ENCODE measurements at places on chromosomes 6 and 20. TPM values are rescaled to one million over a fixed set of nuclear protein-coding genes. Genes with fewer than 3 reads are reported as not detected.

- DNase-seq, result no peak
These were observed 78.7 kb downstream of the TMEM170B start for GRCh38 chr6:11616200-11616611.

- no peak for DNase-seq
These were observed 110.5 kb downstream of the TULP4 start for GRCh38 chr6:158422629-158423238.

GRCh38 chr6:17897681-17898080 is 89.8 kb downstream of the KIF13A start:
- DNase-seq, result no peak

DNA sequence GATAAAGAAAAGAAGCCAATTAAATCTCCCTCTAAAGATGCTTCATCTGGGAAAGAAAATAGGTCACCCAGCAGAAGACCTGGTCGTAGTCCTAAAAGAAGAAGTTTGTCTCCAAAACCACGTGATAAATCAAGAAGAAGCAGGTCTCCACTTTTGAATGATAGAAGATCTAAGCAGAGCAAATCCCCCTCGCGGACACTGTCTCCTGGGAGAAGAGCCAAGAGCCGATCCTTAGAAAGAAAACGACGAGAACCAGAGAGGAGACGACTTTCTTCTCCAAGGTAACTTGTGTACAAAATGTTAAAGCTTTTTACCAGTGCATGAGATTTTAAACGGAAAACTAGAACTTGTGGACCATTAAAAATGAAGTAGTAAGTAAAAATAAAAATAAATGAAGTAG is 46.5 kb downstream of the FAM217A start:
- DNase-seq, result no peak

GRCh38 chr6:16687045-16687444 is 74.2 kb downstream of the ATXN1 start:
- no peak for DNase-seq

DNA sequence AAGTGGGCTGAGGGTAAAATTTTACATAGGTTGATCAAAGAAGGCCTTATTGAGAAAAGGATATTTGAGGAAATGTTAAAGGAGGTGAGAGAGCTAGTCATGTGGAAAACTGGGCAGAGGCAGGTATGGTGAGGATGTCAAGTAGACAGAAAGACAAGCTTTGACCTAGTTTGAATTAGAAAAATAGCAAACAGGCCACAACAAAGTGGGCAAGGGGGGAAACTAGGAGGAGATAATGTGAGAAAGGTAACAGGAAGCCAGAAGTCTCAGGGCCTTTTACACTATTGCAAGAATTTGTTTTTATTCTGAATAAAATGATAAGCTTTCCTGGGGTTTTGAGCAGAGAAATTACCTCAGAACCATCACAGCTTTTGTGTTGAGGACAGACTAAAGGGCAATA is 115.7 kb downstream of the RWDD2A start:
- no peak for DNase-seq

GRCh38 chr6:159062564-159062945 is 17.8 kb upstream of the TAGAP start:
- no peak for DNase-seq

- no peak for DNase-seq
These were observed 200.1 kb upstream of the HEY2 start for GRCh38 chr6:125549202-125549884.

GRCh38 chr6:128271011-128271410 is 249.4 kb downstream of the PTPRK start:
- no peak for DNase-seq

Gene NR2E1
- total RNA-seq, result not detected

Gene SLC13A3
- not detected for total RNA-seq

Measured in Karpas-422 (cell line).